ENCODE measurements at places on chromosomes 7 and 10.

DNA sequence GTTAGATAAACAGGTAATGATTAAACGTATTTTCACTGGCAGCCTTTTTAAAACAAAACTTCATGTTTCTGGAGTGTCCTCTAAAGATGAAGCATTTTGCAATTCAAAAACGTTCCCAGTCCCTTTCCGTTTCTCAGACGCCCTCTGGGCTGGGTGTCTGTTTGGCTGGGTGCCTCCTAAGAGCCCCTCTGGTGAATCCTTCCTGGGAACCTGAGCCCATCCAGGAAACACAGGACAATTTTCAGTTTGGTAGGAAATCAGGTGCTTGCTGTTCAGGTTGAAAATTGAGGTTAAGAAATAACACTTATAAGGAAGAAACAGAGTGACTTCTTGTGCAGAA is 76.7 kb downstream of the CHN2 start:
- DNase-seq, result no peak

DNA sequence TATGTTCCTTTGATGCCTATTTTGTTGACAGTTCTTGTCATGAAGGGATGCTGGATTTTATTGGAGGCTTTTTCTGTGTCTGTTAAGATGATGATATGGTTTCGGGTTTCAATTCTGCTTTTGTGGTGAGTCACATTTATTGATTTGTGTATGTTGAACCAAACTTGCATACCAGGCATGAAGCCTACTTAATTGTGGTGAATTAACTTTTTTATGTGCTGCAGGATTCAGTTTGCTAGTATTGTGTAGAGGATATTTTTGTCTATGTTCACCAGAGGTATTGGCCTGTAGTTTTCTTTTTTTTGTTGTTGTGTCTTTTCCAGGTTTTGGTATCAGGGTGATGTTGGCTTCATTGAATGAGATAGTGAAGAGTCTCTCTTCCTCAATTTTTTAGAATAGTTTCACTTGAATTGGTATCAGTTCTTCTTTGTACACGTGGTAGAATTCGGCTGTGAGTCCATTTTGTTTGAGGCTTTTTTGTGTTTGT is 345.9 kb downstream of the KIF20B start:
- DNase-seq, result no peak

DNA sequence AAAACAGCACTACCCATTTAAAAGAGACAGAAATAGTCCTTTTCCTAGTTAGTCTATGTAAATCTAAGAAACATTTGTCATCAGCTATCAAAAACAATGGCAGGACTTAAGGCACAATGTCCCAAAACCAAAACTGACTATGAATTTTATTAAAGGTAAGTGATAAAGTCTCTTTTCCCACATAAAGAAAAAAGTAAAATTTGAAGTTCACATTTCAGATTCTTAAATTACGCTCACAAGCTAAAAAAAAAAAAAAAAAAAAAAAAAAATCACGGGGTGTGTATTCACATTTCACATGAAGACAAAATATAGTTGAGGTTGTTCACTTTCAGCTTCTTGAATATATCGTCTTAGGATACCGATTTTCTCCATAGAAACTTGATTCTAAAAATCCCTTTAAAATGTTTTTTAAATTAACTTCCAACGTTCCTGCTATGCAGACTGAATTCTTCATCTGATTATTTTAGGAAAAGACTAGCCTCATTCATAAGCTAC is 1.6 kb downstream of the P4HA1 start:
- DNase-seq, result no peak

- no peak for DNase-seq
Measured at GRCh38 chr7:112411186-112411795, 39.0 kb upstream of the IFRD1 start.

- no peak for DNase-seq
Measured at GRCh38 chr7:96547371-96547811, 162.3 kb downstream of the SEM1 start.

DNA sequence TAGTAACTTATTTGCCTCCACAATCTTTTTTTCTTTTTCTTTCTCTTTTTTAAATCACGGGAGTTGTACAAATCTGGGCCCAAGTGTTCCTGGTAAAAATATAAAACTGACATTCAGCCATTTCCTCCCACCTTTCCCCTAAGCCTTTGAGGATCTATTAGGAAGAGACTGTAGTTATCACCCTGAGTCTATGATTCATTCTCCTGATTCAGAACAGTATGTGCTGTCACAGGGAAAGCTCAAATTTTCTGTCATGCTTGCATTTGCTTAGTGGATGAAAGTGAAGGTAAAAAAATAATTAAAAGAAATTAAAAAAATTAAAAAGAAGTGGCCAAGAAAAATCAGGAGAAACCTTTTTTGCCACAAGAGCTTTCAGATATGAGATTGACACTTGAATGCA is 71.7 kb downstream of the KIF20B start:
- DNase-seq, result no peak

All from stimulated activated CD4-positive, alpha-beta T cell treated with anti-CD3 and anti-CD28 coated beads, TNF-alpha, amount 100 ng/mL, for 4 hours (primary cell).